ENCODE measurements at places on chromosomes 2 and 18.
A peak's percentile ranks its signal among the peaks of the same experiment; 100 is the strongest.

DNA sequence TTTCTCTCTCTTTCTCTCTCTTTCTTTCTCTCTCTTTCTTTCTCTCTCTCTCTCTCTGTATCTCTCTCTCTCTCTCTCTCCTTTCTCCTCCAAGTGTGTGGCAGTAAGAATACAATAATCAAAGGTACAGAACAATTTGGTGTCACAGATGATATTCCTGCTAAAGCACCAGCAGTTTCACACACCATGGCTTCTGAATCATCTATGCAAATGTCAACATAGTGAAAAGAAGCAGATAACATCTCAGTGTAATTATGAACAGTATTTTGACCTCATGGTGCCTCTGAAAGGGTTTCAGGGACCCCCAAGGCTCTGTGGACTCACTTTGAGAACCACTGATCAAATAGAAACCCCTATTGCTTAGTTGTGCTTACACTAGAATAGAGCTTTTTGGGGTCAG lies 38.5 kb upstream of the CSRNP3 start:
- no peak for DNase-seq

DNA sequence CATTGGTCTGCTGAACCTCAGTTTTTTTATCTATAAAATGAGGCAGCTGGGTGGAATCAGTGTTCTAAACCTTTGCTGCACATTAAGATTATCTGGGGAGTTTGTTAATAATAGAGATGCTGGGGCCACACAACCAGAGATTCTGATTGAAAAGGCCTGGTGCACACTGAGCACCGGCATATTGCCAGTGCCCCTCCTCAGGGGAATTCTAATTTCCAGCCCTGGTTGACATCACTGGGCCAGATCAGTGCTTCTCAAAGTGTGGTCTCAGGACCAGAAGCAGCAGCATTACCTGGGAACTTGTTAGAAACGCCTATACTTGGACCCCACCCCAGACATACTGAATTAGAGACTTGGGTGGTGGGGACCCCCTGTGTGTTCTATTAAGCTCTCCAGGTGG lies 112.5 kb downstream of the SETBP1 start:
- DNase-seq, result peak; percentile 47

DNA sequence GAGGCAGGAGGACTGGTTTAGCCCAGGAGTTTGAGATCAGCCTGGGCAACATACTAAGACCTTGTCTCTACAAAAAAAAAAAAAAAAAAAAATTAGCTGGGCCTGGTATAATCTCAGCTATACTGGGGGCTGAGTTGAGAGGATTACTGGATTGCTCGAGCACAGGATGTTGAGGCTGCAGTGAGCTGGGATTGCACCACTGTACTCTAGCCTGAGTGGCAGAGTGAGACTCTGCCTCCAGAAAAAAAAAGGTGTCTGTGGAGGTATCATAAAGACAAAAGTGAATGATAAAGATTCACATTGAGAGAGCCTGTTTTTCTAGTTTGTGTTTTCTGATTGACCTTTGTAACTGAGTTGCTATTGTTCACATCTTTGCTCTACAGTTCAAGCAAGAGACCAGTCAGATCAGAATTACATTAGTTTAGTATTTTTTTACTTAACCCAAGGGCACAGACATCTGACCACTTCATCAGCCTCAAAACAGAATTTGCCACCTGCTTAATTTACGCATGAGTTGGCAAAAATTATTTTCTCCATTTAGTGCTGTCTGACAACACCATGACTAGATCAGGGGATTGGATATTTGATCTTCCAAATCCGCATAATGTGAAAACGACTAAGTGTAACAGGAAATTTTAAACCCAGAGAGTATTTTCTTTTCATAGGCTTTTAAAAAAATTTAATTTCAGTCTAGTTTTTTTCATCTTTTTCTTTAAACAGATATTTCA lies 271.0 kb downstream of the TGIF1 start:
- no peak for DNase-seq

GRCh38 chr2:167333245-167333644 lies 445.0 kb downstream of the XIRP2 start:
- peak; percentile 3 for DNase-seq

- no peak for DNase-seq
Observed at GRCh38 chr18:78741381-78742217, 238.0 kb upstream of the SALL3 start.
